Stimulated activated CD4-positive, alpha-beta T cell treated with anti-CD3 and anti-CD28 coated beads, Interleukin-15, amount 100 ng/mL, for 1 hour (primary cell): ENCODE measurements at places on chromosomes 7 and 10.
A peak's percentile ranks its signal among the peaks of the same experiment; 100 is the strongest.

- no peak for DNase-seq
Observed at GRCh38 chr7:111082351-111082750, 8.6 kb upstream of the LRRN3 start.

DNA sequence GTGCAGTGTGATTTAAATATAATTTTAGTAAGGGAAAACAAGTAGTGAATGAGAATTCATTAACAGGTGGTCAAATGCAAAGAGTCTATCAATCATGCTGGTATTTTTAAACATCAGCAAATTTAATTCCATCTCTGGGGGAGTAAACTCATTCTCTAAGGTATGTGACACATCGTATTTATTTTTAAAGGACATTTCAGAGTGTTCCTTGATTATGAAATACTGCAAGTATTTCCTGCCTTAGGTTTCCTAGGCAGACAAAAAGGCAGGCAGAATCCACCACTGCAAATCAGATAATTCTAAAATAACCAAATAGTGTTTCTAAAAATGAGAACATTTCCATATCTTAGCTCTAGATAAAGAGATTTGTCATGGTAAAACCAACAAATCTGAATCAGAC is 193.8 kb downstream of the LRRTM3 start:
- no peak for DNase-seq

DNA sequence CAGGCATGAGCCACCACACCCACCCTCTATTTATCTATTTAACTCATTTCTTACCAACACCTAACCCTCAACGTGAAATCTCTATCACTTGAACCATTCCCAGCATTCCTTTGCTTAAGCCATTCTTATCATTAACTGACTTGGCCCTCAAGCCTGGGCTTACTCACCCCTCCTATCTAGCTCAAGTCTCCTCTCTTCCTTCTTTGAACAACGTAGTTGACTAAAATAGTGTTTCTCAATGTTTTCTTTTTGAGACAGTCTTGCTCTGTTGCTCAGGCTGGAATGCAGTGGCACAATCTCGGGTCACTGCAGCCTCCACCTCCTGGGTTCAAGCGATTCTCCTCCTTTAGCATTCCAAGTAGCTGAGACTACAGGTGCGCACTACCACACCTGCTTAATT is 7.0 kb downstream of the ANXA7 start:
- no peak for DNase-seq

GRCh38 chr7:39507866-39508551 is 58.2 kb upstream of the YAE1 start:
- no peak for DNase-seq

GRCh38 chr7:70271617-70272081 is 673.4 kb downstream of the AUTS2 start:
- DNase-seq = no peak

- no peak for DNase-seq
Observed at GRCh38 chr10:119852822-119853221, 19.8 kb downstream of the MCMBP start.

GRCh38 chr7:88155756-88156155 is 64.1 kb downstream of the SRI start:
- no peak for DNase-seq

- no peak for DNase-seq
Observed at GRCh38 chr7:4040109-4040928, 641.8 kb upstream of the FOXK1 start.

DNA sequence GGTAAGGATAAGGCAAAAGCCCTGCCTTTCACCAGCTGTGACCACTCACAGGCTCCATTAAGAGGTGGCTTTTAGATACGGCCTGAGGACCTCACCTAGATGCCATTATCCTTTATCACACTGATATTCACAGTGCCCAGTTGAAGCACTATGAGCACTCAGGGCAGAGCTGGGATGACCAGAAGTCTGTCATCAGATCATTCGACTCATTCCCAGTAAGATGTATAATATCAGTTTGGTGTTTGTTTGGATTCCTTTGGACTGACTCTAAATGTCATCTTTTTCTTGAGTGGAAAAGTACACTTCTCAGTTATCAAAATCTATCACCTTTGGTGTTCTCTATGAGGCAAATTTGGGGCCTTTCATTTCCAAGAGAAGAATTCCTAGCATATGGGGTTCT is 18.7 kb downstream of the CCDC136 start:
- no peak for DNase-seq

DNA sequence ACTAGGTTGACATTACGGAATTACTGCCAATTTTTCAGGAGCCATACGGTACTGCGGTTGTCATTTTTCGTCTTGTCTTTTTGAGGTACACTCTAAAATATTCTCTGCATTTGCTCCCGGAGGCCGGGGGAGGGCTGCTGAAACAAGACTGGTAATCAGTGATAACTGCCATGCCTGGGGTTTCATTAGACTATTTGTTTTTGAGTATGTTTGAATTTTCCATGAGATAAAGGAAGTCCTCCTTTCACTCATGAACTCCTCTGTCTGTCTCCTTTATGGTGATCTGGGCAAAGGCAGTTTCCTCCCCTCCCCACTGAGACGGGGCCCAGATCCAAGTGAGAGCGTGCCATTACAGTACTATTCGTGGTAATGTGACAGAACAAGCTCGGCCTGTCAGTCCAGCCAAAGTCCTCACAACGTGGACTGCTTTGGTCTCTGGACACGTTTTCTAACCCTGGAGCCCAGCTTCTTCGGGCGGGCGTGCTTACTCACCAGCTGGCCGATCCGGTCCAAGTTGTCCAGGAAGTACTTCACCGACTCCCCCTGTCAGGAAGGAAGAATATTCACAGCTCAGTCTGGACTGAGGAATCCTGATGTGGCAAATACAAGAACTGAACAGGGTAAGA is 45.1 kb downstream of the AMZ1 start:
- no peak for DNase-seq

DNA sequence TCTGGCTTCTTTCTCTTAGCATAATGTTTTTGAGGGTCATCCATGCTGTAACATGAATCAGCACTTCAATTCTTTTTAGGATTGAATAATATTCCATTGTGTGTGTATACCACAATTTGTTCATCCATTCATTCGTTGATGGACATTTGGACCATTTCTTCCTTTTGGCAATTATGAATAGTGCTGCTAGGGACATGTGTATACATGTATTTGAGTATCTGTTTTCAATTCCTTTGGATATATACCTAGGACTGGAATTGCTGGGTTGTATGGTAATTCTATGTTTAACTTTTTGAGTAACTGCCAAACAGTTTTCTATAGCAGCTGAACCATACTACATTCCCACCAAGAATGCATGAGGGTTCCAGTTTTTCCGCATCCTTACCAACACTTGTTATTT is 39.2 kb downstream of the GBF1 start:
- no peak for DNase-seq

DNA sequence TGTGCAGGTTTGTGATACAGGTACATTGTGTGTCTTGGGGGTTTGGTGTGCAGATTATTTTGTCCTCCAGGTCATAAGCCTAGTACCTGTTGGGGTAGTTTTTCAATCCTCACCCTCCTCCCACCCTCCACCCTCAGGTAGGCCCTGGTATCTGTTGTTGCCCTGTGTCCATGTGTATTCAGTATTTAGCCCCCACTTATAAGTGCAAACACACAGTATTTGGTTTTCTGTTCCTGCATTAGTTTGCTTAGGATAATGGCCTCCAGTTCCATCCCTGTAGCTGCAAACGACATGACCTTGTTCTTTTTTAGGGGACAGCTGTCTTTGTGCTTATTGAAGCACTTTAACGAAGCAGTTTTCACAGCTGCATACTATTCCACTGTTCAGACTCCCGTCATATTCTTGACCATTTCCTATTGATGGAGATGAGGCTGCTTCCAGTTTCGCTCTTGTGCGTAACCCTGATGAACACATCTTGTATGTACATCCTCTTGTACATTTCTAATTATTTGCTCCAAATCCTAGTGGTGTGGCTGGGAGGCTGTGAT is 47.4 kb downstream of the LHPP start:
- DNase-seq = no peak

- peak; percentile 38 for DNase-seq
Observed at GRCh38 chr10:5283305-5284158, 81.2 kb upstream of the UCN3 start.

GRCh38 chr10:66917104-66917503 is 8.7 kb upstream of the LRRTM3 start:
- DNase-seq = no peak

DNA sequence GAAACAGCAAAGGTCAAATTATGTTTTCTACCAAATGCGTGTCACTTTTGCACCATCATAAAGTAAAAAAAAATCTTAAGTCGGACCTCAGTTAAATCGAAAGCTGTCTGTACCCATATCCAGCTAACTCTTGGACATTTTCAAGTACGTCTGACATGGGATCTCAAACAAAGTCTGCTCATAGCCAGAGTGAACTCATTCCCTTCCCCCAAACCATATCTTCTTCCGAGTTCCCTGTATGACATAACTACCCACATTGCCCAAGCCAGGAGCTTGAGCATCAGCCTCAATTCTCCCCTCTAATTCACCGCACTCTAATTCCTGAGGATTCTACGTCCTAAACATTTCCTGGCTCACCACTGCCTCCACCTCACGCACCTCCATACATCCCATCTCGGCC is 44.8 kb upstream of the TARP start:
- DNase-seq = no peak

DNA sequence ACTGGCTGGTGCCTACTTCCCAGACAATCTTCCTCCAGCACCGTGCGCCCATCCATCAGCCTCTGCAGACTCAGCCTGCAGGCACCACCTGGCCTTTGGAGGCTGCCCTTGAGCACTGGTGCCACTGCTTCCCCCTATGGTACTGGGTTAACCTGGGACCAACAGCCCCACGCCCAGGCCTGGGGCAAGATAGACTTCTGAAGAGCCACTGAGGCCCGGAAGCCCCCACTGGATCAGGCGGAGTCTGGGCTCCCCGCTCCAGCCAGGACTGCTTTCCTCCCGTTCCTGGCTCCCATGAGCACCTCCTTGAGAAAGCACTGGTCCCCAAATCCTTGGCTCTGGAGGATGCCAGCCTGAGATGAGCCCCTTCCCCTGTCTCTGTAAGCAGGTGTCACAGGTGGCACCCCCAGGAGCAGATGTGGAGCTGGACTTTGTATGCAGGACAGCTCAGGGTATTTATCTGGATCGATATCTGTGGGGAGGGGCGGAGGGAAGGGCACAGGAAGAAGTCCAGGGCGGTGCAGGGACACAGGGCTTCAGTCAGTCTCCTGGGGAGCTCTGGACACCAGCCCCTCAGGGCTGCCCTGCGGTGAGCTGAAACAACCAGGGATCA is 206.5 kb upstream of the PPP2R2D start:
- DNase-seq = no peak

DNA sequence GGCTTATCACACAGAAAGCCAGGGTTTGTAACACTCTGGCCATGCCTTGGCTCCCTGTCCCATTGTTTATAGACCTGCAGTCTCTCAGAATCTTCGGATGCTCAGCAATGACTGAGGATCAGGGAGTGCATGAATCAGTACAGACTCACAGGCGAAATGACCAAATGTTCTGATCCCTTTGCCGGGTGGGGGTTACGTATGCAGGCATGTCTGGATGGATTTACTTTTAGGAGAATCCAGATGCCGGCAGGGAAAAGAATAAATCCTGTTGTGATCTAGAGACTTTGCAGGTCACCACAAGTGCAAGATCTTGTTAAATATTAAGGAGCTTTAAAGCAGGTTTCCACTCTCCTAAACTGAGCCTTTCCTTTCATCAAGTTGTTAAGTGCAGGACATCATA is 149.5 kb downstream of the SFMBT2 start:
- no peak for DNase-seq

DNA sequence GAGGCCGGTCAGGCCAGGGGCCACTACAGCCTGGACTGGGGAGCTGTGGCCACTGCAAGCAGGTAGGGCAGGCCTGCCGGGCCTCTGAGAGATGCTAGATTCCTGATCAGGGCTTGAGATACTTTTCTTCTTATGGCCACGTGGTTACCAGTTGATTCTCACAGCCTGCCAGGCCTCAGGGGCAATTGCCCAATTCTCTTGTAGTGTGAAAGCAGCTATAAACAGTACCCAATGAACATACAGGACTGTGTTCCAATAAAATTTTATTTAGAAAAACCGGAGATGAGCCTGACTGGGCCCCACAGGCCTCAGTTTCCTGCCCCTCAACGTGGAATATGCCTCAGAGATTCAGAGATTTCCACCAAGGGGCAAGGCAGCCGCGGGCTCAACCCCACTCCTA is 475.2 kb downstream of the TCERG1L start:
- DNase-seq = no peak

DNA sequence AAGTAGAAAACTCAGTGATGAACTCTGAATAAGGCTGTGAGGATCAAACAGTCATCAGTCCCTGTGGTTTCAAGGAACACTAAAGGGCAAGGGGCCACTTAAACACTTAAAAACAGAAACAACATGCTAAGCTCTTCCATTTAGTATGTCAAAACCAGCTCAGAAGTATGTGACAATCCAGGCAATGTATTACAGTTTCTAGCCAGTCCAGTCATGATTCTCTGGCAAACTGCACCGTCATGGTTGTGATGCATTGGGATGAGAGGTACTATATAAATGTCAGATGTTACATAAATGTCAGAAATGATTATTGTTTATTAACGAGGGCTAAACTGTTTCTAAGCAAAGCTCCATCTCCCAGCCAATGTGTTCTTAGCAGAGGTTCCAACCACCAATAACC is 4.7 kb upstream of the CREB5 start:
- no peak for DNase-seq

DNA sequence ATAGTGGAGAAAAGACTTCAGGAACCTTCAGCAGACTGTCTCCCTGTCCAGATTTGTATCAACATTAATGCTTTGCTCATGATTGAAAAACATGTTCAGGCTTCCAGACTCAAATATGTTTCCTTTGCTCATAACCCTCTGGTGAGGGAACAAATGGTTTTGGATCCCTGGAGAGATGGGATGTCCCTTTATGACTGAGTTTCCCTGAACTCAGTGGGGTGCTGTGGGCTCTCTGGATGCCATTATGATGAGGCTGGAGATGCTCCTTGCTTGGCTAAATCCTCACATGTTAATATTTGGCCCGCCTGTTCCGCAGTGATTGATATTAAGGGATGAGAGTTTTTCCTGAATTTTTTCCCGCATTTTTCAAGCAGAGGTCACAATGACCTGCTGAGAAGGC is 749.4 kb downstream of the SUGCT start:
- no peak for DNase-seq

GRCh38 chr7:45163692-45164052 is 6.1 kb downstream of the RAMP3 start:
- DNase-seq = no peak

- no peak for DNase-seq
Observed at GRCh38 chr10:14611968-14612693, 162.6 kb downstream of the FAM107B start.
